ENCODE measurements at places on chromosomes 3 and 15.

DNA sequence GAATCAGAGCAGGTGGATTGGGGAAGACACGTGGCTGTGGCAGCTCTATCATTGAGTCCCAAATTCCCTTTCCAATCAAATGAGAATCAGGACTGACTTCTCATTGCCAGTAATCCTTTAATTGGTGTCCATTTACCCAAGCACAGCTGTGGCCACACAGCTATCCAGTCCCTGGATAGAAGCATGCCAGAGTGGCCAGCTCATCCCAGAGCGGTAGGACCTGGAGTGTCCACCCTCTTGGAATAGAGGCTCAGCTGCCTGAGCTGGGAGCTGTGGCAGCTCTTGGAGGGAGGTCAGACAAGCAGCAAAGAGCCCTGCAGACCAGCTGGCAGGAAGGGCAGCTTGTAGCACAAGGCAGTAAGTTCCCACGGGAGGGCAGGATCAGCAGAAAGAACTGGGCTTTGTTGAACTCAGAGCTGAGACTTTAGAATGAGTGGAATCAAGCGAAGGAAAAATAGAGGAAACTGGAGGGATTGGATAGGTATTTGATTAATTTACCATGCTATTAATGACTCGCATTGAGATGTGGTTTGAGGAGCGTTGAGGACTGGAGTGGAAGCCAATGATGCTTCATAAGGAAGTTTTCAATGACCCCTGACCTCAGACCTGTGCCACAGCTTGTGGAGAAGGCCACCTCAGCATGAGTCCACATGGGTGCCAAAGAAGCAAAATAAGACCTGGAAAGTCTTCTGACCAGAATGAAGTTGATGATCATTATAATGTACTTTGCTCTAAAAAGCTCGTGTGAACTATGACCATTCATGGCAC is 6.9 kb upstream of the ALPK3 start:
- DNase-seq = no peak

GRCh38 chr15:93141371-93141794 is 52.4 kb upstream of the RGMA start:
- peak; percentile 67 for DNase-seq

DNA sequence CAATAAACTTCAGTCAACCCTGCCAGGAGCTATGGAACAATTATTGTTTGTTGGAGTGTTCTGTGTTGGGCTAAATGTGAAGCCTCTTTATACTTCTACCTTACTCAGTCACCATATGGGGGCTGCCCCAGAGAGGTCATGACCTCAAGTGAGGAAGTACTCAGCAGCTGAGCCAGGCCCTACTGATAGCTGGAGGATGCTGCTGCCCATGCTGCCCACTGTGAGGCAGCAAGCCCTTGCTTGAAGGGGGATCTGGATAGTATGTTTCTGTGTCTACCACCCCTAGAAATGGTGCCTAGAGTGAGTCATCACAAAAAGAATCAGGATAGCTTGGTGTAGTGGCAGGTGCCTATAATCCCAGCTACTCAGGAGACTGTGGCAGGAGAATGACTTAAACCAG is 4.5 kb upstream of the RPL24 start:
- DNase-seq = no peak

GRCh38 chr3:194380326-194380725 is 10.8 kb upstream of the LRRC15 start:
- peak; percentile 36 for DNase-seq

- no peak for DNase-seq
Observed at GRCh38 chr3:48739617-48739954, 22.6 kb upstream of the IP6K2 start.
